ENCODE measurements at places on chromosomes 7 and 10.

GRCh38 chr10:14604181-14605142 lies 170.2 kb downstream of the FAM107B start:
- DNase-seq, result peak; percentile 55

- no peak for DNase-seq
These were observed 126.9 kb downstream of the CNNM2 start for GRCh38 chr10:103044942-103045489.

DNA sequence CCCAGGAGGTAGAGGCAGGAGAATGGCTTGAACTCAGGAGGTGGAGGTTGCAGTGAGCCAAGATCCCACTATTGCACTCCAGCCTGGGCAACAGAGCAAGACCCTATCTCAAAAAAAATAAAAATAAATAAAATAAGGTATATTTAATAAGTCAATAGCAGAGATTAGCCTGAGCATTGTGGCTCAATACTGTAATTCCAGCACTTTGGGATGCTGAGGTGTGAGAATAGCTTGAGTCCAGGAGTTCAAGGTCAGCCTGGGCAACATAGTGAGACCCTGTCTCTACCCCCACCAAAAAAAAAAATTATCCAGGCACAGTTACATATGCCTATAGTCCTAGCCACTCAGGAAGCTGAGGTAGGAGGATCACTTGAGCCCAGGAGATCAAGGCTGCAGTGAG lies 38.4 kb upstream of the OIT3 start:
- DNase-seq, result no peak

GRCh38 chr7:66865290-66865864 lies 55.6 kb upstream of the TMEM248 start:
- DNase-seq, result no peak

DNA sequence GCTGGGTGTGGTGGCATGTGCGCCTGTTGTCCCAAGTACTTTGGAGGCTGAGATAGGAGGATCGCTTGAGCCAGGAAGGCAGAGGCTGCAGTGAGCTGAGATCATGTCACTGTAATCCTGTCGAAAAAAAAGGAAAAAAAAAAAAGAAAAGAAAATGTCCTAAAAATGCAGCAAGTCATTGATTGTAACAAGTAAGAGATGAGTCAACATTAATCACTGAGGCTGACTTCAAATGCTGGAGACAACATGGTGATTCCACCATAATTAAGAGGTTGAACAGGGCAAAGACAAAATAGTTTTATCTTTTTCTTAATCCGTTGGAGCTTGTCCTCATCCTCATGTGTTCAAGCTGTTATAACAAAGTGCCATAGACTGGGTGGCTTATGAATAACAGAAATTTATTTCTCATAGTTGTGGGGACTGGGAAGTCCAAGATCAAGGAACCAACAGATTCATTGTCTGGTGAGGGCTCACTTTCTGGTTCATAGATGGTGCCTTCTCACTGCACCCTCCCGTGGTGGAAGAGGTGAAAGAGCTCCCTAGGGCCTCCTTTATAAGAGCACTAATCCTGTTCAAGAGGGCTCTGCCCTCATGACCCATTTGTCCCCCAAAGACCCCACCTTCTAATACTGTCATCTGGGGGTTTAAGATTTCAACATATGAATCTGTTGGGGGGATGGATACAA lies 60.3 kb downstream of the TBXAS1 start:
- no peak for DNase-seq

GRCh38 chr10:73786512-73786885 lies 1.1 kb downstream of the ZSWIM8 start:
- no peak for DNase-seq

- DNase-seq, result no peak
These were observed 56.8 kb downstream of the HK1 start for GRCh38 chr10:69335063-69335587.

DNA sequence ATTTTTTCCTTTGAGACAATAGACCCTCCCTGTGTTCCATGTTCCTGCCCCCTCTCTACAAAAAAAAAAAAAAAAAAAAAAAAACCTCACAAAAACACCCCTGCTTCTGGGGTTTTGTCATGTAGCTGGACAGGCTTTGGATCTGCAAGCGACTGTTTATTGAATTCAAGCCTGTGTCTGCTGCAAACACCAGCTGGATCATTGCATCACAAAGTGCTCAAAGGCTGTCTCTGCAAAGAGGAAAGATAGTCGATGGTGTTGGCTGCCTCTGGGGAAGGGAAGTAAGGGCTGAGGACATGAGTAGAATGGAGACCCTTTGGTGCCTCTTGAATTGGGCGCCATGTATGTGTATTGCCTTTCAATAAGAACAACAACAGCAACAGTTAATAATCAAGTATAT lies 471.2 kb downstream of the PLXNA4 start:
- no peak for DNase-seq

- DNase-seq, result no peak
These were observed 104.0 kb downstream of the SND1 start for GRCh38 chr7:127755965-127756364.
